ENCODE measurements at places on chromosomes 1 and 21. TPM values are rescaled to one million over a fixed set of nuclear protein-coding genes. Genes with fewer than 3 reads are reported as not detected.

- no peak overlapping the region for H3K4me3 ChIP-seq
- no peak for DNase-seq
- no peak overlapping the region for H3K27ac ChIP-seq
- H3K36me3 ChIP-seq = no peaks in the 10 kb centered on the region
- no peaks in the 10 kb centered on the region for H3K27me3 ChIP-seq
These were observed 537.5 kb downstream of the LTN1 start for GRCh38 chr21:28455253-28455600.

The MOV10 gene
- polyA plus RNA-seq = 86.0 TPM

The SEC16B gene
- 0.17 TPM for polyA plus RNA-seq

GRCh38 chr1:15213341-15213821, 33.6 kb upstream of the FHAD1 start:
- H3K4me1 ChIP-seq = peaks cover 44% of the 10 kb centered on the region
- H3K27ac ChIP-seq = peak overlapping the region; percentile 82
- DNase-seq = no peak
- no peak overlapping the region for H3K4me3 ChIP-seq
- H3K36me3 ChIP-seq = peaks cover 6% of the 10 kb centered on the region

The TCEA3 gene
- polyA plus RNA-seq = 198 TPM

DNA sequence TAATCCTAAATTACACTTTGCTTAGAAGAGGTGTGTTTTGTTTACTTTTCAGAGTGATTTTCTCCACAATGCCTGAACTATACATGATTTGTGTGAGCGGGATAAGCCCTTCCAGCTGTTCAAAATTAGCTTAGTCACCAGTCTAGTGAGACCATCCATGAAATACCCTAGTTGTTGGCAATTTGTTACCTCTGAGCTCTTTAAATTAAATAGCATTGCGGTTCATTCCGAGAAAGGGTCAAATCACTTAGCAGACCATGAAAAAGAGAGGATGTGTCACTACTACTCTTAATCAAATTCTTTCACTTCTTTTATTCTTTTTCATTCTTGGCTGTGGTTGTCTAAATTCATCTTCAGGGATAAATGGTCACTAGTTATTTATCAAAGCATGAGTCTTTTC, 11.9 kb upstream of the VAV3 start:
- no peak overlapping the region for H3K4me3 ChIP-seq
- H3K27ac ChIP-seq = no peak overlapping the region
- no peaks in the 10 kb centered on the region for H3K4me1 ChIP-seq
- DNase-seq = no peak

DNA sequence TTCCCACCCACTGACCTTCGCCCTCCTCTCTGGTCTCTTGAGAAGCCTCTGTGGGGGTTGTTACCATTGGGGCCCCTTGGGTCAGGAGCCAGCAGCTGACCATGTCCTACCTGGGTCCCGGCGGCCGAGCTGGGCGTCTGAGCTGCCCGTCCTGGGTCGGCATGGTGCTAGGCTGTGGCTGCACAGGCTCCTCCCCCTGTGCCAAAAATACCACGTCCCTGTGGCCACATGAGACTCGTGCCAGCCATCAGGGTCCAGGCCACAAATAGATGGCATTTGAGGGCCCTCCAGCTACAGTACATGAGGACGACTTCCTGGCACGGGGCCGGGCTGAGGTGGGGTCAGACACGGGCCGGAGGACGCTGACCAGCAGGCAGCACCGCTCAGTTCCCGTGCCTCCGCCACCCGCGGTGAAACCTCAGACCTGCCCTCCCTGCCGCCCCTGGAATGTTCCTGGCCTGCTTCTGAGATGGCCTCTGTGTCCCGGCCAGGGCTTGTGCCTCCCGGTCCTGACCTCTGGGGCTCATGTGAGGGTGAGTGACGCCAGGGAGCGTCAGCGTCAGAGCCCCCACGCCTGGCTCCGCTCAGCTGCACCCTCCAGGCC, at the start of gene PERM1:
PERM1 (minus strand) TSS at position 139 of the 604 bp plus-strand sequence. CDS start 1,064 bp downstream, outside the sequence.
- no peak for DNase-seq
- peaks cover 3% of the 10 kb centered on the region for H3K4me1 ChIP-seq
- no peak within 1 kb of the TSS for H3K27ac ChIP-seq
- peaks cover 40% of the 10 kb centered on the region for H3K27me3 ChIP-seq
- H3K36me3 ChIP-seq = no peaks in the 10 kb centered on the region
- H3K4me3 ChIP-seq = no peak within 1 kb of the TSS

The ANGPTL1 gene
- not detected for polyA plus RNA-seq

- H3K36me3 ChIP-seq = no peaks in the 10 kb centered on the region
- no peak for DNase-seq
- H3K27ac ChIP-seq = no peak overlapping the region
- H3K4me3 ChIP-seq = no peak overlapping the region
- peaks cover 23% of the 10 kb centered on the region for H3K4me1 ChIP-seq
These were observed 33.3 kb downstream of the OSBPL9 start for GRCh38 chr1:51650198-51650597.

- no peak overlapping the region for H3K4me3 ChIP-seq
- no peaks in the 10 kb centered on the region for H3K27me3 ChIP-seq
- peak; percentile 71 for DNase-seq
- peak overlapping the region; percentile 85 for H3K27ac ChIP-seq
- H3K36me3 ChIP-seq = no peaks in the 10 kb centered on the region
These were observed 6.5 kb downstream of the CAPN9 start for GRCh38 chr1:230753586-230754251.

DNA sequence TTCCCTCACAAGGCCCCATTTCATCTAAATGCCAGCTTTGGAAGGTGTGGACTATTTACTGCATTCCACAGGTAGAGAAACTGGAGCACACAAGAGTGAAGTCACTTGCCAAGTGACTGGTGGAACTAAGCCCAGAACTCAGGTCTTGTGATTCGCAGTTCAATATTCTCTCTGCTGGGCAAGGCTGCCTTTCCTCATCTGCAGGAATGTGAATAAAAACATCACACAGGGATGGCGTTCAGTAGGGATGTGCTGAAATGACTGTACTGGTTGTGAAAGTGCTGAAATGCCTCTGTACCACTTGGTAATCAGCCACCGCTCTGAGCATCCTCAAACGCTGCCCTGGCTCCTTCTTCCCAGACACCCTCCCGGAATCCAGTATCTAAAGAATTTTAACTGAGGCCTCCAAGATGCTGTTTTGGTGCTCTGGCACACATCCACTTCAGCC, 145.6 kb downstream of the HIVEP3 start:
- H3K27ac ChIP-seq = no peak overlapping the region
- H3K36me3 ChIP-seq = no peaks in the 10 kb centered on the region
- no peaks in the 10 kb centered on the region for H3K4me1 ChIP-seq
- H3K27me3 ChIP-seq = no peaks in the 10 kb centered on the region
- DNase-seq = peak; percentile 89

DNA sequence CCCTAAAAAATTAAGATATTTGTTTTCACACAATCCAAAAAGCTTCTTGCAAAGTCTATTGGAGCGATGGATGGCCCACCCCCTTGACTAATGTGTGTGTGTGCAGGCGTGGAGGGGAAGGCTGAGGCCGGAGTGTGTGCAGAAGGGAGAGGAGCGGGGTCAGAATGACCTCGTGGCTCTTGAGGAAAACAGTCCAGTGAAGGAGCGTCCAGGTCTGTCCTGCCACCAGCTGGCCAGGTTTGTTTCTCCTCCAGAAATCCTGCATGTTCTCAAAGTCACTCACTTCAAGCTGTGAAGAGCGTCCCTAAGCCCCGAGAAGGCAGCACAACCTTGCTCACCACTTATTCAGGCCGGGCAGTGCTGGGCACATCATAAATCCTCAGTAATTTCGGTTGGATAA, 69.5 kb upstream of the SSX2IP start:
- no peaks in the 10 kb centered on the region for H3K36me3 ChIP-seq
- H3K4me3 ChIP-seq = no peak overlapping the region

DNA sequence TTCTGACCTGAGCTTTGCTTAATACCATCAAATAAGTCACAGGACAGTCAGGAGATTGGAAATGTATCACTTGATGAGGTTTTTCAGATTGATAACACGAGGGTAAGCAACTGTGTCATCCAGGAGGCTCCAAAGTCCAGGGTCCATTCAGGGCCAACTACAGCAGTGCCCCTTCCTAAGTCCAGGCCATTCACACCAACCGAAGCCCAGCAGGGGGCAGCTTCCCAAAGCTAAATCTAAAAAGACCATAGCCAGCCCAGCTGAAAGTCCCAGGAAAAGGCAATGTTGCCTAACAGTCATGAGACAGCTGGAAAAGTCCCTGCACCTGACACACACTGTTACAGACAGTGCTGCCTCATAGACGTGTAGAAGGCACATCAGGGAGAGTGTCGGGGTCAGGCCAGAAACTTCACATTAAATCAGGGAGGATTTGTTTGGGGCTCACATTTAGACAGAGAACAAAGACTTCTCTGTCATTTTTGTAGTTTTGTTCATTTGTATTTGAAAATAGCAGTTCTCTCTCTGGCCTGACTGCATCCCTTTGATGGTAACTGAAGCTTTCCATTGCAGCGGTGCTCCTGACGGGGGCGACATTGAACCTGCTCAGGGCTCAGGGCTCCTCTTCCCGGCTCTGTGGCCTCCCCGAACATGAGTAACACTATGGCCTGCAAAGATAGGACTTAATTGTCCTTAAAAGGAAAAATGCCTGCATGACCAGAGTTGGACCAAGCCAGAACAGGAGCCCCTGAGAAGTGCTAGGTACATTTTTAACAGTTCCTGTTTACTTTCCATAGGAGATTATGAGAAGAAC, 200.4 kb downstream of the NRIP1 start:
- peak; percentile 77 for DNase-seq
- no peaks in the 10 kb centered on the region for H3K36me3 ChIP-seq
- H3K27me3 ChIP-seq = no peaks in the 10 kb centered on the region
- H3K4me3 ChIP-seq = no peak overlapping the region
- H3K4me1 ChIP-seq = peaks cover 12% of the 10 kb centered on the region
- H3K27ac ChIP-seq = peak overlapping the region; percentile 61

The RAB7B gene
- polyA plus RNA-seq = 4.9 TPM

- no peak overlapping the region for H3K4me3 ChIP-seq
- DNase-seq = no peak
- H3K36me3 ChIP-seq = no peaks in the 10 kb centered on the region
- H3K27ac ChIP-seq = no peak overlapping the region
- H3K4me1 ChIP-seq = peaks cover 3% of the 10 kb centered on the region
- no peaks in the 10 kb centered on the region for H3K27me3 ChIP-seq
These were observed 63.6 kb upstream of the GJA5 start for GRCh38 chr1:147824001-147824400.

- H3K4me3 ChIP-seq = no peak overlapping the region
- H3K27me3 ChIP-seq = no peaks in the 10 kb centered on the region
- H3K27ac ChIP-seq = peak overlapping the region; percentile 79
- peaks cover 24% of the 10 kb centered on the region for H3K4me1 ChIP-seq
These were observed 275.2 kb upstream of the C1orf105 start for GRCh38 chr1:172145231-172145651.

GRCh38 chr1:89279011-89279466, 6.4 kb upstream of the GBP5 start:
- H3K27ac ChIP-seq = no peak overlapping the region
- H3K4me3 ChIP-seq = no peak overlapping the region

The P3H1 gene
- 56.1 TPM for polyA plus RNA-seq

GRCh38 chr21:45157932-45158331, 83.6 kb downstream of the ADARB1 start:
- no peaks in the 10 kb centered on the region for H3K27me3 ChIP-seq
- peaks cover 6% of the 10 kb centered on the region for H3K4me1 ChIP-seq
- H3K4me3 ChIP-seq = no peak overlapping the region
- no peaks in the 10 kb centered on the region for H3K36me3 ChIP-seq
- H3K27ac ChIP-seq = no peak overlapping the region

The TENT5C gene
- 0.19 TPM for polyA plus RNA-seq

DNA sequence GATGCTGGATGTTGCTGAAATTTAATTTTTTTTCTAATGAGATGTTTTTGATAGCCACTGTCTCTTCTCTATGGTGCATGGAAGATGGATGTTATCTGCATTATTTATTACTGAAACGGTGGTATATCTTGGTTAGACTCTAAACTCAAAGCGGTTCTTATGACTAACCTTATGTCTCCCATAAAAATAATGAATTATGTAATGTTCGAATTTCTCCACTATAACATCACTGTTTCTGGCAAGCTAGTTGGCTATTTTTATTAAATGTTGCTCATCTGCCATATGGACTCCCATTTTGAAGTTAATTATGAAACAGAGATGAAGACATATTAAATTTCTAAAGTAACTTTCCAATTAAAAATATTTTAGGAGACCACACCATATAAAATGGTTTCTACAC, 808.6 kb upstream of the ADGRL4 start:
- peaks cover 10% of the 10 kb centered on the region for H3K4me1 ChIP-seq
- no peaks in the 10 kb centered on the region for H3K36me3 ChIP-seq
- DNase-seq = no peak
- no peak overlapping the region for H3K4me3 ChIP-seq
- H3K27me3 ChIP-seq = no peaks in the 10 kb centered on the region

The ADAM30 gene
- not detected for polyA plus RNA-seq

GRCh38 chr1:10510520-10511493, 36.1 kb downstream of the PEX14 start:
- H3K27ac ChIP-seq = no peak overlapping the region
- no peak overlapping the region for H3K4me3 ChIP-seq
- peak; percentile 74 for DNase-seq
- H3K27me3 ChIP-seq = no peaks in the 10 kb centered on the region

DNA sequence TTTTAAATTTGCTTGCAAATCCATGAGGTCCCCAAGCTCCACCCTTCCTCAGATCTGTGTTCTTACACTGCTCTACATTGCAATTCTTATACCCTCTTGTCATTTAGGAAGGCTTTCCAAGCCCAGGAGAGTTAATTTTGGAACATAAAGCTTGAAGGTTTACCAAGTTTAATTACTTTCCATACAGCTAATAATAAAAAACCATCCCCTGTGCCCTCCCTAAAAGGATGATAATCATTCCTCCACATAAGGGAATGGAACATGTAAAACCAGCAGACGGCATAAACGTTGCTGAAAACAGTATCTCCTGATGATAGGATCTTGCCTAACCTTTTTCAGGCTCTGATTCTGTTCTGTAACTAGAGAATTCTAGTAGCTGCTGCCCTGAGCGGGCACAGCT, 23.9 kb upstream of the SIPA1L2 start:
- peak overlapping the region; percentile 61 for H3K27ac ChIP-seq
- H3K36me3 ChIP-seq = no peaks in the 10 kb centered on the region
- H3K4me3 ChIP-seq = no peak overlapping the region
- no peak for DNase-seq
- H3K27me3 ChIP-seq = no peaks in the 10 kb centered on the region
- peaks cover 43% of the 10 kb centered on the region for H3K4me1 ChIP-seq

GRCh38 chr1:246639732-246640131, 73.5 kb downstream of the CNST start:
- H3K27ac ChIP-seq = no peak overlapping the region
- no peaks in the 10 kb centered on the region for H3K4me1 ChIP-seq
- H3K36me3 ChIP-seq = peaks cover 8% of the 10 kb centered on the region

DNA sequence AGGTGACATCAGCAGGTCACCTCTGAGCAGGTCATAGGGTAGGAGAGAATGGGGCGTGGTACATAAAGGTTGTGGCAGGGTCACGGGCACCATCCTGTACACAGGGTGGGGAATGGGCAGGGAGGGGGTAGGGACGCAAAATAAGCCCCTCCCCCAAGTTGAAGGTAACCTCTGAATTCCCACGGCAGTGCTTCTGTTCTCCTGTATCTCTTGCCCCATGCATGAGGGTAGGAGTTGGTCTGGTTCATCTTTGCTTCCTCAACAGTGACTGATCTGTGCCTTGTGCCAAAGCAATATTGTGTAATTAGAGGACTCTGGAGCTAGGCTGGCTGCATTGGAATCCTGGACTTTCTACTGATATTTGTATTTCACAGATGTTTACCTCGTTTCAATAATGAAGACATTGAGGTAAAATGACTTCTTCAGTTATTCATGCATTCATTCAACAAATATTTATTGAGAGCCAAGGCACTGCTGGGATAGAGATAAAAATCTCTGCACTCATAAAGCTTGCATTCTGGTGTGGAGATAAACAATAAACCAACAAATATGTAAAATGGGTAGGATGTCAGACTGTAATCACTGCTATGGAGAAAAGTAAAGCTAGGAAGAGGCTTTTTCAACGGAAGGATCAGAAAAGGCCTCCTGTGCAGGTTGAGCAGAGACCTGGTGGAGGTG, 18.4 kb upstream of the GFI1 start:
- H3K4me1 ChIP-seq = no peaks in the 10 kb centered on the region
- H3K27me3 ChIP-seq = no peaks in the 10 kb centered on the region
- H3K36me3 ChIP-seq = no peaks in the 10 kb centered on the region

The SLAMF8 gene
- not detected for polyA plus RNA-seq

Data from cardiac muscle cell (in vitro differentiated cells and primary cell).